Effector CD4-positive, alpha-beta T cell (primary cell): ENCODE measurements at places on chromosomes 7 and 10.

DNA sequence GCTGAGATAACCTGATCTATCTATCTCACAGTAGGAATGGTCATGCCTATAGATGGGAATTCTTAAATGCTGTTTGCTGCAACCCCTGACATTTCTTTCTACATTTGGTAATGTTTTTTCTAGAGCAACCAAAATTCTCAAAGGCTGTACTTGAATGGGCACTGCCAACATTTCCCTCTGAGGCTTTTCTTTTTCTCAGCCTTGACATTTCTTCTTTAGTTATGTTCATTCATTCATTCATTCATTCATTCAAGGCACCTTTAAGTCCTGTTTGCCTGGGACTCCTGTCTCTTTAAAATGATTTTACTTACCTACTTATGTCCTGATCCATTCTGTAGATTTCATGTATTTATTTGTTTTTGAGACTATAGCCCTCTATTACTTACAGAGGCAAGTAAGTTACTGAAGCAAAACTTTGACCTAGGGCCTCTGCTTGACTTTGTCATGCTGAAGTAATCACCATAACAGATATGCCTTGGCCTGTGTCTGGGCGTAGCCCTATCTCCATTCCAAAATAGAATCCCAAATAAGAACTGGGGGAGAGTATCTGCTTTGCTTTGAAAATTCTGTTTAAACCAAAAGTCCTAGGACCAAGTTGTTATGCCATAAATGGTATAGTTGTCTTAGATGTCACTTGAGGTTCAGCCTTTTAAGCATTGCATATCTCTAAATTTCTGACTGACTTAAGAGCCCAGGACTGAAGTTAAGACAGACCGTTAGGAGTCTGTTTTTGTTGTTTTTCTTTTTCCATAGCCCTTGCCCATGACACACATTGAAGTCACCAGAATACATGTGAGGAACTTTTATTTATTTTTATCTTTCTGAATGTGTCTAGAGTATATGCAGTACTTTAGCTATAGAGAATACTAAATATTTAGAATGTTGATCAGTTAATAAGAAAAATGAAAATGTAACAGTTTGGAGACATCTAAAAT lies 59.2 kb downstream of the AKAP9 start:
- DNase-seq: no peak

- no peak for DNase-seq
These were observed 68.9 kb downstream of the PDGFA start for GRCh38 chr7:450741-451140.

DNA sequence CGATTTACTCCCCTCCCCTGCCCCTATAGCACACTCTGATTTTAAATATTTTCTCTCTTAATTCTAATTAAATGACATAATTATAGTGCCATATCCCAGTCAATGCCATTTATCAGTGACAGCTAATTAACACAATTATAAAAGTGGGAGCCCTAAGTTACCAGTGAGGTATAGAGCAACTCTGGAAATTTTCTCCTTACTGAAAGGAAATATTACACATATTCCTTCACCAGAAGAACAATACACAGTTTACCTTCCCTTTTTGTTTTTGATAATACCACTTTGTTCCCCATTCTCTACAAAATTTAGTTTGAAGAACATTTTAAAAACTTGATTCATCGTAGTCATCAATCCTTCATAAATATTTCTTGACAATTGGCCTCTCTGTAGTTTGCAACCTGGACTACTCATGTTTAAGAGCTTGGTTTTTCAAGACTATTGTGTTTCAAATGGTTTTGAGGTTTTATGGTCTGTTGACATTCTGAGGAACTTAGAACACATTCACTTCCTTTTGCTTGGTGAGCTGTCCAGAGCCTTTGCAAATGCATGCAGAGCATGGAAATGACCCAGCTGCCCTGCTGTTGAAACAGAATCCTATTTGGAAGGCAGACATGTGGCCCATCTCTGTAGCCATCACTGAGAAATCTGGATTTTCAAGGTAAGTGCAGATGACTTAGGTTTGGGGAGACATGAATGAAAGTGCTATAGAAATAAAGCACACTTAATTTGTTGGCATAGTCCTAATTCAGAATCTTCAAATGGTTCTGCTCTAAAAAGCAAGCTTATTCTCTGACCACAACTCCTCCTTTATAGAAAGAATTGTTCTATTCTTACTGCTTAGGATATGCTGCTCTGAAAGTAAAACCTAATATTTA lies at the start of gene GPR141:
Gene GPR141 (plus strand): TSS at position 521 of the 875 bp plus-strand sequence. CDS start 56,628 bp downstream, outside the sequence.
- DNase-seq: no peak

GRCh38 chr7:131607291-131608115 lies 51.1 kb upstream of the PODXL start:
- no peak for DNase-seq

DNA sequence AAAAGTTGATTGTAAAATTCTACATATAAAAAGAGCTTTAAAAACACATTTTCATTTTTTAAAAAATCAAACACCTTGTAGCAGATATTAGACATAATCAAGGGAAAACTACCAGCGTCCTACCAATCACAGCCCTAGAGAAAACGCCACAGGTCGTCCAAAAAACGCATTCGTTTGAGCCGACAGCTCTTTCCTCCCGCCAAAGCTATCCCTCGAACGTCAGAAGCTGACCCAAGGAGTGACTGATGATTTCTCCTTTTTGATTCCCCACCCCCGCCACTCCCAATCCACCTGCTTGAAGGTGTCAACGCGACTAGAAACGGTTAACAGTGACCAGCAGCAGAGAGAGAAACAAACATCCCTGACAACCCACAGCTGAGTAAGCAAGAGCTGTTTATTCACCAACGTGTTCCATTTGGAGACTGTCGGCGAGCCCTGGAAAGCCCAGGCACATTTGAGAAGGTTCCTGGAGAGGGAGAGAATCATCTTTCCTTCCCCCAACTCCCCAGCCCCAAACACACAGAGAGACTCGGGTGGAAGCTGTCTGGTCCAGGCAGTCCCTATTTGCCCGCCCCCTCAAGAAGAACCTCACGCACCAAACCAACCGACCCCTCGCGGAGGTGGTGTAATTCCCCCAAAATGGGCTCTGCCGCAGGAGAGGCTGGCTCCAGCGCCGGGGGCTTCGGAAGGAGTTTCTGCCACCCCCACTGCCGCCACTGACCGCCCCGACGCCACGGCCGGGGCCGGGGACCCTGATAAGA lies 622 bp downstream of the CPEB3 start:
- peak; percentile 27 for DNase-seq

GRCh38 chr10:2949948-2950354 lies 117.4 kb upstream of the PFKP start:
- DNase-seq: no peak

DNA sequence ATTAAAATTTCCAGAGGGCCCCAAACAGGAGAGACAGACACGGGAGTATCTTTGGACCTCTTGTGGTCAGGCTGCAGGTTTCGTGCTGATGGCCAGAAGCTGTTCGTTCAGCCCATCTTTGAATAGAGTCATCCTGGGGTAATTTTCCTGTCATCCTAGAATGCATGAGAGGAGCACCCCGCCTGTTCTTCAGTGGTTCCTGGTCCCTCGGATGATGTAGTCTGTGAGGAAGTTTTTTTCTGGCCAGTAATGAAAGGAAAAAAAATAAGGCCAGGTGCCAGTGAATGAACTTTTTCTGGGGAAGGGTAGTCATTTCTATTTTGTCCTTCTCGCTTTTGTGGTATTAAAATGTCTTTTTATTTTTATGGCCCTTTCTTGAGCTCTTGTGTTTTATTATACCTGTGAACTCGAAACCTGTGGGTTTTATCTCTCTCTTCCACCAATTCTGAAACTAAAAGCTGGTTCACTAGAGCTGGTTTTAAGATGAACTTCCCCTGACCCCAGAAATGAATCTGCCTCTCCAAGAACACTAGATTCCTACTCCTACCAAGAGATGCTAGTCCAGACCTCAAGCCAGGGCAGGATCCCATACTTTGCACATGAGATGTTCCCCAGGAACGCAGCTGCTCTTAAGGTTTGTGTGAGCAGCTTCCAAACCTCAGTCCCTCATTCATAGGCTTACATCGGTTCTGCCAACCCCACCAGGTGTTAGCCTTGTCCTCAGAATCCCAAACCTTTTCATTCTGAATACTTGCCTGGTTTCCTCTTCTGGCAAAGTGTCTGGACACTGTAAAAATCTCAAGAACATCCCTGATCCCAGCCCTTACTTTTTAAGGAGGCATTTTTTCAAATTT lies 15.4 kb upstream of the MEST start:
- DNase-seq: no peak

GRCh38 chr7:130944997-130945396 lies 211.0 kb upstream of the KLF14 start:
- DNase-seq: no peak

GRCh38 chr10:86658751-86659150 lies 4.4 kb downstream of the OPN4 start:
- DNase-seq: no peak

GRCh38 chr10:51269821-51270220 lies 195.5 kb downstream of the PRKG1 start:
- no peak for DNase-seq

- DNase-seq: no peak
These were observed 183.2 kb upstream of the ITGB1 start for GRCh38 chr10:33141251-33141650.

DNA sequence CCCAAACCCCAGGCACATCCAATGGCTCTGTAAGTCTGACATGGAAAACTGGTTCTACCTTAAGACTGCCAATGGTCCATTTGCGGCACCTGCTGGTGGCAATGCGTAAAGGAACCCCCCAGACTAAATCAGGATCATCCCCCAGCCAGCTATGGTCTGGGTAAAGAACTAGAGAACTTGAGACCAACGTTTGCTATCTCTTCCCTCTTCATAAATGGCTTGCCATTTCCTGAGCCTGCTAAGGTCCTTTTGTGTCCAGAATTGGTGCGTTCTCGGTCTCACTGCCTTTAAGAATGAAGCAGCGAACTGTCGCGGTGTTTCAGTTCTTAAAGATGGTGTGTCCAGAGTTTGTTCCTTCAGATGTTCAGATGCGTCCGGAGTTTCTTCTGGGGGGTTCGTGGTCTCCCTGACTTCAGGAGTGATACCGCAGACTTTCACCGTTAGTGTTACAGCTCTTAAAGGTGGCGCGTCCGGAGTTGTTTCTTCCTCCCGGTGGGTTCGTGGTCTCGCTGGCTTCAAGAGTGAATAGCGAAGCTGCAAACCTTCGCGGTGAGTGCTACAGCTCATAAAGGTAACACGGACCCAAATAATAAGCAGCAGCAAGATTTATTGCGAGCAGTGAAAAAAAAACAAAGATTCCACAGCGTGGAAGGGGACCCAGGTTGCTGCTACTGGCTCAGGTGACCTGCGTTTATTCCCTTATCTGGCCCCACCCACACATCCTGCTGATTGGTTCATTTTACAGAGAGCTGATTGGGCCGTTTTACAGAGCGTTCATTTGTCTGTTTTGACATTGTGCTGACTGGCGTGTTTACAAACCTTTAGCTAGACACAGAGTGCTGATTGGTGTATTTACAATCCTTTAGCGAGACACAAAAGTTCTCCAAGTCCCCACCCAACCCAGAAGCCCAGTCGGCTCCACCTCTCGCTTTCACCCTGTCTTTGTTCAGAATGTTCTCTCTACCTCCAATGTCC lies 95.4 kb downstream of the ELMO1 start:
- DNase-seq: peak; percentile 67

DNA sequence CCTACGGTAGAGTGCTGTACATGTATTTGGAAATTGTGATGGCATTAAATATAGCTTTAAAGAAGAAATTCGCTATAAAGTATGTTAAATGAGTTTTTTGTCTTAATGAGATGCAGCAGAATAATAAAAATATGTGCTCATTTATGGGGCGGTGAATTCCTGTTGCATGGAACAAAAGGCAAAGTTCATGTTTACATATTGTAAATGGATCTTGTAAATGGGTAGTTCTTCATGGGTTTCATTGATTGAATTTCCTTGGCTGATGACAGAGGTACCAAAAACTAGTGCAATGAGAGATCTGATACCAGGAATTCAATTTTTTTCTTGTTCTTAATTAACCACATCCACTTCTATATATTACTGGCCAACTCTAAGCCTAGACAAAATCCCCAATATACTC lies 284.2 kb downstream of the SUGCT start:
- no peak for DNase-seq

DNA sequence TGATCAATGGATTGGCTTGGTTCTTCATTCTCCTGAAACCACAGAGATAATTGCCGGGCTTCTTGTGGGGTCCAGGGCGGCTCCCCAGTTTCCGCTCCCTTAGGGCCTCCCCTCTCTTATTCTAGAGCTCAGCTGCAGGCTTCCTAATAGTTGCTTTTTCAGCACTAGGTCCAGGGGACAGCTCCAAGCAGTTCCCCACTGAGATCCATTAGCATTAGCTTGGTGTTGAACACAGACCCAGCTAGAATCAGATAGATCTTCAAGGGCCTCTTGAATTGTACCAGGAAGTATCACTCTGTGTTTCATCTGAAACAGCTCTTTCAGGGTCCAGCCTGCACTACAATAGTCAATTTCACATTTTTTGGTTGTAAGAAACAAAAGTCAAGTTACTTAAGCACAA lies 238.7 kb downstream of the SEC23IP start:
- DNase-seq: no peak

DNA sequence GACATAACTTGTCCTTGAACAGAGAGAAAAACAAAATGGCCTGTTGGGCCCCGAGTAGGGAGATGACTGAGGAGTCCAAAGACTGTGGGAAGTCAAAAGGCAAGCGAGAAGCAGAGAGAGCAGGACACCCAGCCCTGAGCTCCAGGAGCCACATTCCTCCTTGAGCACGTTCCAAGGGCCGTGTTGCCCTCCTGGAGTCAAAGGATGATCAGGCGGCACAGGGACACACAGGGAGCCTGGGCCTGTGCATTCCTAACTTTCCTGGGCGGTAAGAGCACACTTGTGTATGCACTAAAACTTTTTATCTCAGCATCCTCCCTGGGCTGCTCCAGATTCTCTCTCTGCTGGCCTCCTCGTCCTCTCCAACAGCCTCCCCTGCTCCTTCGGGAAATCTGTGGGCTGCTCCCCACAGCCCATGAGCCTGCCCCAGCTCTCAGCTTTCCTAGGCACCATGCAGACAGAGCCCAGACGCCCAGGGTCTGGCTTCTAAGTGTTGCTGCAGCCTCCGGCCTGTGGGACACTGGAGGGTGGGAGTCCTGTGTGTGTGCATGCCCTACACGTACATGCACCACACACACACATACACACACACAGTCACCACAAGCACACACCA lies 281.8 kb downstream of the POU6F2 start:
- DNase-seq: no peak

- DNase-seq: no peak
These were observed 188.9 kb upstream of the CSTF2T start for GRCh38 chr10:51888263-51888662.

DNA sequence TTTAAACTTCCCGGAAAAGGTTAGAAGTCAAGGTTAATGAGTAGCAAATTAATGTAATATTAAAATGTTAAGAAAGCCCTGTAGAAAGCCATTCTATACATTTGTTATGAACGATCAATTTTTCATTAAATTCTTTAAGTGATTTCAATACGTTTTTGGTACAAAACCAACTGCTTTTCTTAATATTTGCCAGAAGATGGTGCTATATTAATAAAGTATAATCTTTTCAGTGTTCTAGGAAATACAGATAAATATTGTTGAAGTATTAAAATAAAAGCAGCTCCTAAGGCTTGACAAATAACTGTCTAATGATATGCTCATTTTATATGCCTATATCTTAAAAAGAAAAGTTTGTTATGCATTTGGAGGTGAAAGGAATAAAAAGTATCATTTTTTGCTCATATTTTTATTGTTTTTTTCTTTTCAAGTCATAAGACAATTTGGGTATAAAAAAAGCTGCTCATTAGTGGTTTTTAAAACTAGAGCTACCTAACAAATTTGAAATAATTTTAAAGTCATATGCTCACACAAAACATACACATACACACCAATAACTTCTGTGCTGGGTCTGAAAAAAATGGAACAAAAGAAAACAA lies 130.3 kb upstream of the POT1 start:
- no peak for DNase-seq
